Large intestine (tissue), 12 donors: ENCODE measurements at places on chromosomes 1 and 21.

- no peak for DNase-seq
Observed at GRCh38 chr1:193524616-193525015, 338.2 kb upstream of the B3GALT2 start.

GRCh38 chr1:209802117-209802779 is 3.7 kb downstream of the IRF6 start:
- DNase-seq, result peak; percentile 73

DNA sequence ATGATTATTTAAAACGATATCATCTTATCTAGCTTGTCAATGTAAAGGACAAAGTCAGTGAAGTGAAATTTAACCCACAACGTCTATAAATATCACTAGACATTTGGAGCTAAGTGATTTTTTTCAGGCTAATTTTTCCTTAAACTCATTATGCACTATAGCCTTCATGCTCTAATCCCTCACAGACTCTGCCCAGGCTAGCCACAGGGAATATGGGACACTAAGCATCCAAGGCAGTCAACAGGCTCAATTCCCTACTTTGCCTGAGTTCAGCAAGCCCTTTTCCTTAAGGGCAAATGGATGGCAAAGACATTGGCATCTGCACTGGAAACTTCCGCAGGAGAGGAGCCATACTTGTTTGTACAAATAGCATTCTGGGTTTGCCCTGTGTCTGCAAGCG is 577.0 kb downstream of the LMO4 start:
- no peak for DNase-seq

GRCh38 chr1:33455539-33456501 is 16.6 kb upstream of the ZSCAN20 start:
- DNase-seq, result peak; percentile 53

DNA sequence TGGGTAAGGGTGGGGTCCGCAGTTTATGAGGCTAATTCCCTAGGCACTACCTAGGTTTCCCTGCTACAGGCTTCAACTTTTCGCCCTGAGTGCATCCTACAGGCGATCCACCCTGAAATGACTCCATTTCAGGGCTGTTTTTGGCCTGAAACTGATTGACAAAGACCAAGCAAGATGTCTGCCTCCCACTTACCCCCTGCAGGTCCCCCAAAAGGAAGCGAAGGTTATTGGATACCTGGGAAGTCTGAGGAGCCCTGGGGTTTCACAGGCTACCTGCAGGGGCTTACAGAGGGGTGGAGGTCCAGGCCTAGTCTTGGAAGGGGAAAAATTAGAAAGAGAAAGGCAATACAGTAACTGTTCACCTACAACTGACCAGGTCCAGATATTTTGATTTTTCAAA is 3.3 kb upstream of the TBX15 start:
- DNase-seq, result no peak

- no peak for DNase-seq
Observed at GRCh38 chr1:1245817-1246576, 525 bp downstream of the C1QTNF12 start.

DNA sequence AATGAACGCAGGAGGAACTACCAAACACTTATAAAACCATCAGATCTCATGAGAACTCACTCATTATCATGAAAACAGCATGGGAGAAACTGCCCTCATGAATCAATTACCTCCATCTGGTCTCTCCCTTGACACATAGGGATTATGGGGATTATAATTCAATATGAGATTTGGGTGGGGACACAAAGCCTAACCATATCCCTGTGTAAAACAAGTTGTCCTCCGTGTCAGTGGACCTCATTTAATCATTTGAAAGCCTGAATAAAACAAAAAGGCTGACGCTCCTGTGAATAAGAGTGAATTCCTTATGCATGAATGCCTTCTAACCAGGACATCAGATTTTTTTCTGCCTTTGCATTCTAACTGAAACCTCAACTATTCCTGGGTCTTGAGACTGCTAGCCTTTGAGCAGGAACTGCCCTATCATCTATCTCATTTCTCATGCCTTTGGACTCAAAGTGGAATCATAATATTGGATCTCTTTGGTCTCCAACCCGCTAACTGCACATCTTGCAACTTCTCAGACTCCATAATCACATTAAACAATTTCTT is 648.8 kb downstream of the ADGRL2 start:
- DNase-seq, result no peak

GRCh38 chr1:15885269-15885668 is 37.8 kb downstream of the SPEN start:
- no peak for DNase-seq

DNA sequence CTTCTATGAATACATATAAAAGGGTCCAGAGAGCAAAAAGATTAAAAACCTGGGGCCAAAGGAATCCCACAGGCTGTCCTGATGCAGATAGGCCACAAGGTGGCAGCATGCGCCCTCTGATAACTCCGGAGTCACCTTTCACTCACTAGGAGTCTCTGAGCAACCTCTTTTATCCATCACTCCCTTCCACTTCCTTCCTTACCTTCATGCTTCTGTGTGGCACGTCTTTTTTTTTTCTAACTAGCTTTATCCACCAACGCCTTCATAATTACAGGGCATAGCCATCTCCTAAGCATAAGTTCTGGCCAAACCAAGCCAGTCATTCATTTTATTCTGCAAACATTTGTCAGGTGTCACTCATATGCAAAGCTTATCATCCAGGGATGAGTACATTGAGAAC is 3.9 kb upstream of the PGLYRP4 start:
- peak; percentile 53 for DNase-seq

DNA sequence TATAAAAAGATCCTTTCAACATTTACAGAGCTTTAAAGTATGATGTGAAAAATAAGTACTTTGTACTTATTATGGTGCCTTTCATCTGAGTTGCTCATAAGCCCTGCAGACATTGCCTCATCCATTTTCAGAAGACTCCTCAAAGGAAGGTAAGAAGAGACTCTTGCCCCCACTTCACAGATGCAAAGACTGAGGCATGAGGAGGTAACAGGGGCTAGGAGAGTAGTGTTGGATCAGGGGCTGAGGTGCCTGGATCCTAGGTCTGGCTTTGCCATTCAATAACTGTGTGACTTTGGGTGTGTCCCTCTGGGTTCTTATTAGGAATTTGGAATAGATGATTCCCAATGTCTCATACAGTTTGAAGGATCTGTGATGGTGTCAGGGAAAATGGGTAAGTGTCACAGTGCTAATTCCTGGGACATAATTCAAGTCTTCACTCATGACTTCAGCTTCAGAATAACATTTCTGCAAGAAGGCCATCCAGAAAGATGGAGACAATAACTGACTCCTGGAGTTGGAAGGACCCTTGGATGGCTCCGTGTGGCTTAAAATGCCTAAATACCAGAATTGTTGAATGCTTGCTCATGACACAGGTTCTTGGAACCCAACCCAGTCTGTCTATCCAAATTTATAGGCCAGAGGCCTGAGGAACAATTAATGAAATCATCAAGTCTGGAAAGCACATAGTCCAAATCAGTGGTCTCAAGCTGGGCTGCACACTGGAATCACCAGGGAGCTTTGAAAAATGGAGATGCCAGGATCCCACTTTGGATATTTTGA is 93.1 kb upstream of the RUNX1 start:
- no peak for DNase-seq

DNA sequence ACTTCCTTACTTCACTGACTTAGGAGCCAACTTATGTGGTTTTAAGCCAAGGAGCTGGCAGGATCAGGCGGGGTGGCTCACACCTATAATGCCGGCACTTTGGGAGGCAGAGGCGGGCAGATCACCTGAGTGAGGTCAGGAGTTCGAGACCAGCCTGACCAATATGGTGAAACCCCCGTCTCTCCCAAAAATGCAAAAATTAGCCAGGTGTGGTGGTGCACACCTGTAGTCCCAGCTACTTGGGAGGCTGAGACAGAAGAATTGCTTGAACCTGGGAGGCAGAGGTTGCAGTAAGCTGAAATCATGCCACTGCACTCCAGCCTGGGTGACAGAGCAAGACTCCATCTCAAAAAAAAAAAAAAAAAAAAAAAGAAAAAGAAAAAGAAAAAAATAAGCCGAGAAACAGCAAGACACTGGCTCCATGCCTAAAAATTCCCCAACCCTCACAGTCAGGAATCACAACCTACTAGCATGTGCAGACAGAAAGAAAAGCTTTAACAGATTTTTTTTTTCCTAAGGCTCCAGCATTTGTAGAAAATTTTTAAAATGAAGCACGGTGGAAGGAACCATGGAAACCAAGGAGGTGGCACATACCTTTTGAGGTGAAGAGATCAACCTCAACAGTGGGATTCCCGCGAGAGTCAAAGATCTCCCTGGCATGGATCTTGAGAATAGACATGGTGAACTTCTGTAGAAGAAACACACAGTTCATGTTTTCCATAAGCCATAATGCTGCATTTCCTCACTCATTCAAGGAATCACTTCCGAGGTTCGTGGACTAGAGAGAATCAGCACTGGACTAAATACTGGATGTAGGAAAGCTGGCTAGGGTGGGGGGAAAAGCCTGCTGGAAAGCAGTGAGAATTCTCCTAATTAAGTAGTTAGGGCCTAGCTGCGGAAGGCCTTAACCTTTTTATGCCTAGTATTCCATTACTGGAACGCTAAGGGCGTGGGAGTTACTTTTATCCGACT is 4.0 kb downstream of the ENO1 start:
- DNase-seq, result no peak

- no peak for DNase-seq
Observed at GRCh38 chr1:21307210-21307609, 16.9 kb upstream of the ECE1 start.
